ENCODE measurements at places on chromosomes 3 and 15.

DNA sequence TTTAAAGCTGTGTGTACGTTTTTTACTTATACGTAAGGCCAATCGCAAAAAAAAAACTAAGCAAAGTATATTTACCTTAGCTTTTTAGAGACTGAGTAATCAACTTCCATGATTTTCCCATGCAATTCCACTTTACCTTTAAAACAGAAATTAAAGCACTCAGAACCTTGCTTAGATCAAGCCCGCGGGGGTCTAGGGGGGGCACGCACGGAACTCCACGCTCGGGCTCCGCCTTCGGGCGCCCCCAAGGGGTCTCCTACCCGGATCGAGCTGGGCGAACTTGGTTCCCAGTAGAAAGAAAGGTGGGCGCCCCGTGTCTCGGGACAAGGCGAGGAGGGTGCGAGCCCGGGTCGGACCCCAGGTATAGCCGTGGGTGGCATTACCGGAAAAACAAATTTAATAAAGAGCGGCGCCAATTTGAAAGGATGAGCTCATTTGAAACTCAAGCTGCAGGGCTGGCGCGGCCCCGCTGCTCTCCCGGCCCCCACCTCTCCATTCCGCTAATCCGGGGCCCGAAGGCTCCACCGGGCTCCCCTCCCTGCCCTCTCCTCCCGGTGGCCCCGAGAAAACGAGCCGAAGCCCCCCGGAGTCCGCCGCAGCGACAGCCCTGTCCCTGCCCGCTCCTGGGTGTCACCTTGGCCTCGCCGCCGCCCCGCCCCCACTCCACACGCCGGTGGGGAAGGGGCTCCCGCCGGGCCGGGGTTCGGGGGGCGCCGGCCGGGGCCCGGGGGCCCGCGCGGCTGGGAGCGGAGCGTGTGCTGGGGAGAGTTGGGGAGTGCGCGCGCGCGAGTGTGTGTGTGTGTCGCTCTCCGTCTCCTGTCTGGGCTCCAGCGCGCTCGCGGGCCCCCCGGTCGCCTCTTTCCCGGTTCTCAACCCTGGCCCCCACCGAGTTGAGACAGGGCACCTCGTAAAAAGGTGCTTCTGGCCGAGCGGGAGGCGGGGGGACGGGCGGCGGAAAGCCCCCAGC, 1.5 kb downstream of the IGF2BP2 start:
- no peak for DNase-seq

GRCh38 chr15:48120745-48121144, at the start of gene SLC24A5:
Gene SLC24A5, plus strand, starts transcription at chr15:48120990. Its CDS starts 55 bp downstream, at chr15:48121045.
- DNase-seq = no peak

GRCh38 chr3:161070980-161071663, 34.0 kb downstream of the B3GALNT1 start:
- no peak for DNase-seq

GRCh38 chr3:143216709-143217182, 97.2 kb downstream of the CHST2 start:
- no peak for DNase-seq

DNA sequence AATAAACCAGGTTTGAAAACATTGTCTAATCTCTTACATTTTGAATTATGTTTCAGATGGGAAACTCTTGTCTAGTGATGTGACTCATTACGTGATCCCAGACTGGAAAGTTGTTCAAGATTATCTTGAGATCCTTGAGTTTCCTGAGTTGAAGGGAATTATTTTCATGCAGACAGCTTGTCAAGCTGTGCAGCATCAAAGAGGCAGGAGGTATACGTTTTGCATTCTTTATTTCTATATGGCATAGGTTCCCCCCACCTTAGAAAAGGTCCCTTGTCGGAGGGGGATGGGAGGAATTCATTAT, 1.5 kb downstream of the DIS3L start:
- no peak for DNase-seq

DNA sequence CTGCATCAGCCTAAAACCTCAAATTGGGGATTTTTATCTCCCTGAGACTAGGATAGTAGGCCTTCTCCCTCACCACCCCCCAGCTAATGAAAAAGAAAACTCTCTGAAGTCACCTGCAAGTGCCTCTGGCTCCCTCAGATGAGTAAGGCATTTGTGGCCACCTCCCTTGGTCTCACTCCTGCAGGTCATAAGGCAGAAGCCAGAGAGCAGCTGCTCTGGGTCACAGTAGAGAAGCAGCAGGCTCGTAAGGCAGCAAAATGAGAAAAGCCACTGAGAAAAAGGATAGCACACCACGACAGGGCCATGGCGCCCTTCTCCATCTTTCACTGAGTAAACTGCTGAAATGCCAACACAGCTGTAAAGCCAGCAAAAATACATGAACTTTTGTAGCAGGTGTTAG, 296.7 kb upstream of the DPH6 start:
- DNase-seq = no peak

- no peak for DNase-seq
Observed at GRCh38 chr15:62983956-62984355, 58.6 kb upstream of the TPM1 start.

- no peak for DNase-seq
Observed at GRCh38 chr3:39142067-39142466, 11.3 kb downstream of the CSRNP1 start.
